Neural crest cell (in vitro differentiated cells): ENCODE measurements at places on chromosomes 6 and 20.

DNA sequence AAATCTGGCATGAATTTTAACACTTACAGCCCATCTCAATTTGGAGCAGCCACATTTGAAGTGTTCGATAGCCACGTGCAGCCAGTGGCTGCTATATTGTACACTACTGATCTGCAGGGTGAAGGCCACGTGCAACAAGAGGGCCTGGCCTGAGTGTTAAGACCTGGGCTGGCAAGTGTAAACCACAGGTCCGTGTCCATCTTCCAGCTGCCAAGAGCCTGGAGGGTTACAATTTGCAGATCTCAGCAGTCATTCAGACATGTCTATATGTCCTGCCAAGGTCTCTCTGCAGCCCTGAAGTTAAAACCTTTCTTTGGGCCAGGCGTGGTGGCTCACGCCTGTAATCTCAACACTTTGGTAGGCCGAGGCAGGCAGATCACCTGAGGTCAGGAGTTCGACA, 14.1 kb downstream of the SGK2 start:
- DNase-seq: no peak

DNA sequence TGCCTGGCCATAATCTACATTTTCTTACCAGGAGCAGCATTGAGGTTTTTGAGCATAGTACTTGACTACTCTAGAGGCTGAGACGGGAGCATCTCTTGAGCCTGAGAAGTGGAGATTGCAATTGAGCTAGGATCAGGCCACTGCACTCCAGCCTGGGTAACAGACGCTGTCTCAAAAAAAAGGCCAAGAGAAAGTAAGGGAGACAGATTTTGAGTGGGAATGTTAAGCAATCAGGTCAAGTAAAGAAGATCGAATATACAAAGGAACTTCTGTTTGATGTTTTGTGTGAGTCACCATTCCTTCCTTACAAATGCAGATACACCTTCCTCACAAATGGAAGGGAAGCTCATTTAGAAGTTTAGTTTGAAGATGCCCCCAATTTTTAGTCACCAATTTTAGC, 4.4 kb downstream of the PNRC1 start:
- DNase-seq: no peak

DNA sequence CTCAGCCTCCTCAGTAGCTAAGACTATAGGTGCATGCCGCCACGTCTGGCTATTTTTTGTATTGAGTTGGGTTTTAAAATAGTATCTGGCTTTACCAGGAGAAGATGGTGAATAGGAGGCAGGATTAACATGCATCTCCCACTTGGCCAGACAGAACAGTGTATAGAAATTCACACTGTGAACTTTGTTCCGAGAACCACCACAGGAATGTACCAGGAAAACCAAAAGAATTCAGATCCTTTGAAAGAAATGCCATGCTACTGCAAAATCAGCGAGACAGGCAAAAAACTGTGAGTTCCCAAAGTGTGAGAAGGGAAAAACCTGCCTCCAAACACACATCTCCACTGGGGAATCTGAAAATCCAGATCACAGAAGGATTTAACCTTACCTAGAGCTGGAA, 327.6 kb downstream of the NKAIN2 start:
- DNase-seq: no peak

DNA sequence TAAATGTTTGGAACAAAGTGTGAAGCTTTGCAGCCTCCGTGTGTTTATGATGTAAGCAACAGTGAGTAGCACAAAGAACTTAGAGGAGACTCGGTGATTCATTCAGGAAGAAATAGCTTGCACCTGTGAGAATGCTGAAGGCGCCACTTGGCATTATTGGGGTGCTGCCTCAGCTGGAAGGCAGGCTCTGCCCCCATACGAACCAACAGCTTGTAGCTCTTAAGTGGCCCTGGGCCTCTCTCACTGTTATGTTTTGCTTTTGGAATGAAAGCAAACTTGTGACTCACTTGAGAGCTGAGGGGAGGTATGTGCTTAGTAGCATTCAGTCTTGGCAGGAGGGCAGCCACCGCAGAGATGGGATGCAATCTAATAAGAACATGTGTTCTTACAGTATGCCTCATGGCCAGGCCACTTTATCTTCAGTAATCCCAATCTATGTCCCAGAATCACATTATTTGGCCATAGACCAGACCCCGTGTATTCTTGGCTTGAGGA, 310.7 kb downstream of the EYA4 start:
- DNase-seq: no peak

GRCh38 chr6:117555882-117556498, 46.3 kb downstream of the GOPC start:
- peak; percentile 62 for DNase-seq

DNA sequence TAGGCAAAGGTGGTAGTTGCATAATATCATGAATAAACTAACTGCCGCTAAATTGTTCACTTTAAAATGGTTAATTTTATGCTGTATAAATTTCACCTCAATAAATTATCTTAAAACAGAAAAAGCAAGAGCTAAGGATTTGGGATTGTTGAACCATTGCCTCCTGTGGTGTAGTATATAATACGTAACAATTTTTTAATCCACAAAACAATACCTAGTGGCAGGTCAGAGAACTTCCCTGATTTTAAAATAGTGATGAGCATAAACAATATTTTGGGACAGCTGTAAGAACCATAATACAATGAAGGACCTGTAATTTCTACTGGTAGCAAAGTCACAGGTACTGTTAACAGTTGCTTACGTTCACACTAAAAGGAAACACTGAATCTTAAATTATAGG, 197.4 kb upstream of the PRND start:
- no peak for DNase-seq

DNA sequence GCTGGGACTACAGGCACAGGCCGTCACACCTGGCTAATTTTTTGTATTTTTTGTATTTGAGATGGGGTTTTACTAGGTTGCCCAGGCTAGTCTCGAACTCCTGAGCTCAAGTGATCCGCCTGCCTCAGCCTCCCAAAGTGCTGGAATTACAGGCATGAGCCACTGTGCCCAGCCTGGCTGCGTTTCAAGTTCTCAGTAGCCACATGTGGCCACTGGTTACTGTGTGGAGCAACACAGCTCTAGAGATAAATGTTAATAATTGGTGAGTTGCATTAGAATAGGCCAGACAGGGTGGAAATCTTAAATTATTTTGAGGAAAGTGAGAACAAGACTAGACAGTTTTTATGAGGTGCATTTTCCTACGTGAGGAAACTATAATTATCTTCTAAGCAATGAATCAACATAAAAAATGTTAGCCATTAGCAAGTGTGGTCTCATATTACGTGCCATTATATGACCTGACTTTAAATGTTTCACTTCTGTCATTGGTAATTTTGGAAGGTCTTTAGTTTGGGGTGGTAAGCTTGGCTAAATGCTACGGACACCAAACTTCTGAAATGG, 129.6 kb downstream of the PLEKHG1 start:
- DNase-seq: no peak

DNA sequence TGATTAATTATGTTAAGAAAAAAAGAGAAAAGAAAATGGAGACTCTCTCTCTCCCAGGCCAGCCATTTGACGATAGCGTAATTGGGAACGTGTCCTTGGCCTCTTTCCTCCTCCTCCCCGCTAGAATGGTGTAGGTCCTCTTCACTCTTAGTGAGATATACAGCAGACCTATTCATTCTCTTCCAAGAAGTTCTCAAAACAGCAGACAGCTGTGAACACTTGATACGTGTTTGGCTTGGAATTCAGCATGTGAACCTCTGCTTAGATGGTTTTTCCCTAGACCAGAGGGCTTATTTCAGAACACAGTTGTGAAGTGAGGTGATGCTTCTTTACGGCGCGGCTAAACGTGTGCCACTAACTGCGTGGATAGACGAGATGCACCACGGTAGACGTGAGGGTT, 32.6 kb upstream of the TULP4 start:
- DNase-seq: no peak

DNA sequence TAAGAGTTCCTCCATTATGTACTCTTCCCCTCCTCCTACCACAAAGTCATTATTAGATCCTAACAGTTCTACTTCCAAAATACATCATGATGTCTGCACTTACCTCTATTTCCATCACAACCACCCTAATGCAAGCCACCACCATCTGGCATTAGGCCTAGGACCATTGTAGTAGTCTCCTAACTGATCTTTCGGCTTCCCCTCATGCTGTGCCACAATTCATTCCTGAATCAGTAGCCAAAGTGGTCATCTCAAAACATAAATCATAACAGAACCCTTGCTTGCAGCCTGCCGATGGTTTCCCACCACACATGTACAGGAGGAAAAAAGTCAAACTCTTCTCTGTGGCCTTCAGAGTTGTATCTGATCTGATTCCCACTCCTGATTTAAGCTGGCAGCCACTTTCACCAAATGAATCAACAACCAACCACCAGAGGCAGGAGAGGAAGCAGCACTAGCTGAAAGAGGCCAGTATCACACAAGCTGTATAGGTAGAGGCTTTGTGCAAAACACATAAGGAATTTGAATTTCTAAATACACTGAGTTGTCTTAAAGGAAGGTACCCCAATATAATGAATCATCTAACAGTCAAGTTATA, 26.1 kb downstream of the FAM184A start:
- no peak for DNase-seq

DNA sequence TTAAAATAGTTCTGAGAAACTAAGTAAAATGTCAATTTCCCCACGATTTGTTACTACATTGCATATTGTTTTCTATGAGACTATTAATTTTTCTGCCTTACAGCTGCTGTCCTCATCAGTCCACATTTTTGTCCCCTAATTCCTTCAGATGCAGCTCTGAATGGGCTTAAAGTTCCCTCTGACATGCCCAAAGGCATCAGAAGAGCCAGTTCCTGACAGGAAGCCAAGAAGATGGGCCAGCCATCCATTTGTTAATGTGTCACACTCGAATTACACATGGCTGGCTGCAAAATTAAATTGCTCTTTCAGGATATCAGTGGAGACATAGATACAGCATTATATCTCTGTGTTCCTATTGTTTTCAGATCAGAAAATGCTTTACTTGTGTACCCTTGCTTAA, 1223.0 kb downstream of the EPHA7 start:
- DNase-seq: no peak

GRCh38 chr20:46127396-46128010, 9.4 kb downstream of the CD40 start:
- DNase-seq: no peak

- DNase-seq: no peak
These were observed 202.1 kb upstream of the CNR1 start for GRCh38 chr6:88368071-88368787.

DNA sequence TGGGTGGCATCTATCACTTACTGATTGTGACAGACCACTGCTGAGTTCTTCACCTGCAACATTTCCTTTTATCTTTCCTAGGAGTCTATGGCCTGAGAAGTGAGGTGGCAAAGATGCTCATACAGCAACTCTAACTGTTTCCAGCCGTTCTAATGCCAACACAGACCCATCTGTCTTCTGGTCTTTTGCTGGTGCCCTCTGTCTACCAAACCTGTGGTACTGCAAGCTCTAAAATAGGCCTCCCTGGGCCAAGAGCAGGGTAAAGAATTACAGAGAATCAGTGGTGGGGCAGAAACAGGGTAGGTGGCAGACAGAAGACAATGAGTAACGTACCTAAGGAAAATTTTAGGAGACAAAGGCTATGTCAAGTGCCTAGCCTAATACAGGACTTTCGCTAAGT, 611.0 kb upstream of the FLRT3 start:
- DNase-seq: no peak

DNA sequence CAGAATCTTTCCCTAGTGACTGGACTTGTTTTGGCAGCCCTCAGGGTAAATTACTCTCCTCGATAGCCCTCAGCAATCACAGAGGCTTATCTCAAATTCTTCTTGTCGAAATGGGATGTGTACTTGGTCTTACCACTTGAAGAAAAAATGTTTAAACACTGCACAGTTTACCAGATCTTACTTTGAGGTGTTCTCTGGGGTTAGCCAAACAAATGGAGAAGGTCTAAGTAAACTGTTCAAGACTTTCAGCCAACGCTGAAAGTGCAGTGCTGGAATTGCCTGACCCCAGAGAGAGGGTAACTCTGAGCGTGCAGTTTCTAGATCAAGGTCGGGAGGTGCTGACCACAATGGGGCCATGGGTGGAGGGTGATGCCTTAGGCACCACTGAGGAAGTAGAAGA, 39.2 kb downstream of the MYLIP start:
- no peak for DNase-seq

DNA sequence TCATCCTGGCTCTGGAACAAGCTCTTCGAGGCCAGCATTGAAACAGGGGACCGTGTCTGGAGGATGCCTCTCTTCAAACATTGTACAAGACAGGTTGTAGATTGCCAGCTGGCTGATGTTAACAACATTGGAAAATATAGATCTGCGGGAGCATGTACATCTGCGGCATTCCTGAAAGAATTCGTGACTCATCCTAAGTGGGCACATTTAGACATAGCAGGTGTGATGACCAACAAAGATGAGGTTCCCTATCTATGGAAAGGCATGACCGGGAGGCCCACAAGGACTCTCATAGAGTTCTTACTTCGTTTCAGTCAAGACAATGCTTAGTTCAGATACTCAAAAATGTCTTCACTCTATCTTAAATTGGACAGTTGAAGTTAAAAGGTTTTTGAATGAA, 3.6 kb upstream of the CDKN1A start:
- DNase-seq: no peak

DNA sequence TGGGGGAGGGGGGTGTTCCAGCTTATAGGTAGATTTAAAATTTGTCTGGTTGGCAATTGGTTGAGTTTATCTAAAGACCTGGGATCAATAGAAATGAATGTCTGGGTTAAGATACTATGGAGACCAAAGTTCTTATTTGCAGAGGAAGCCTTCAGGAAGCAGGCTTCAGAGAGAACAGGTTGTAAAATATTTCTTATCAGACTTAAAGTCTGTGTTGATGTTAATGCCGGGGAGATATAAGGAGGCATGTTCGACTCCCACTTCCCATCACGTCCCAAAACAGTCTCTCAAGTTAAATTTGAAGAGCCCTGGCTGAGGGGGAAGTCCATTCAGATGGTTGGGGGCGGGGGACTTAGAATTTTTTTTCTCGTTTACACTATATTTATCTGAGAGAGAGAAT, 12.3 kb upstream of the BLCAP start:
- no peak for DNase-seq

DNA sequence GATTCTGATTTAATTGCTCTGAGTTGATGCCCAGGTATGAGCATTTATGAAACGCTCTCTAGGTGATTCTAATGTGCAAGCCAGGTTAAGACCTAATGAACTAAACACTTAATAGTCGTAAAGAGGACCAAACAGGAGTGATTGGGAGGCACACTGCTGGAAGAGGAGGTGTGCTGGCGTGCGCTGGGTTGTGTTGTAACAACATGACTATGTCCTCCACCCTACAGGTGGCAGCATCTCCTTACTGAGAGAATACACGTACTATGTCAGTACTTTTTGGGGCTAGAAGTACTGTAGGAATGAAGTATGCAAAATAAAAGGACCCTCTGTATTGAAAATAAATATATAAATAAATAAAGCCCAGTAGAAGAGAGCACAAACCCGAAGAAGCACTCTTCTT, 11.9 kb downstream of the C6orf89 start:
- no peak for DNase-seq

GRCh38 chr6:89510393-89510792, 77.4 kb downstream of the ANKRD6 start:
- no peak for DNase-seq

- DNase-seq: no peak
These were observed 637 bp downstream of the TFB1M start for GRCh38 chr6:155313602-155314091.

GRCh38 chr20:33576432-33577125, 85.5 kb upstream of the C20orf144 start:
- DNase-seq: no peak
